ENCODE measurements at places on chromosomes 13 and 19.

GRCh38 chr13:43388282-43389034, 365.1 kb downstream of the DNAJC15 start:
- DNase-seq = peak; percentile 20

DNA sequence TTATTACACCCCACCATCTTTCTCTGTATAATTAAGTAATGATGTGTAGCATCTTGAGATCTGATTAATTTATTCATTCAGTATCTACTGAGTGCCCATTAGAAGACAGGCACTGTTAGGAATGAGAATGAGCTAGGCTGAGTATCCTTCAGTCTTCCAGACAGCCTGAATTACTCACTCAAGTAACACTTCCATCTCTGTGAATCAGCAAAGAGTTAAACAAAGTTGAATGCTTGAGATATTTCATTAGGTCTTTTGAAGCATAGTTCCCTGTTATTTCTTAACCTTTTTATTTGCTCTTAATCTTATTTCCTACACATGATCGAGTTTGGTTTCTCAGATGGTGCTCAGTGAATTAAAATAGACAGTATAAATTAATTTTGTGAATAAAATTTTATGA, 413.7 kb downstream of the DCT start:
- DNase-seq = no peak

DNA sequence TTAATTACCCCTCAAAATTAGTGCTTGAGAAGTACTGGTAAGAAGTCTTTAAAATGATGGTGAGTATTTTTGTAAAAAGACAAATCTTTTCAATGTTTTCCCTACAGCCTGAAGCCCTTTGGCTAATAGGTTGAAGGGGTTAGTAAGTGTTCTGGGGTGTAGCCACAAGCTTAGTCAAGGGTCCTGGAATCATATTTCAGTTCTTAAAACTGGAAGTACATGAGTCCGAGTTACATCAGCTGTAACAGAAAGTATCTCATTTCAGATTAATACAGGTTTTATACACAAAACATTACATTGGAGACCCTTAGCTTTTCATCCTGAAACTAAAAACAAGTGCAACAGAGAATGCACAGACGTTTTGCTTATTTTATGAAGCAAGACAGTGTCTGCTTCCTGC, 52.7 kb upstream of the TEX29 start:
- no peak for DNase-seq

DNA sequence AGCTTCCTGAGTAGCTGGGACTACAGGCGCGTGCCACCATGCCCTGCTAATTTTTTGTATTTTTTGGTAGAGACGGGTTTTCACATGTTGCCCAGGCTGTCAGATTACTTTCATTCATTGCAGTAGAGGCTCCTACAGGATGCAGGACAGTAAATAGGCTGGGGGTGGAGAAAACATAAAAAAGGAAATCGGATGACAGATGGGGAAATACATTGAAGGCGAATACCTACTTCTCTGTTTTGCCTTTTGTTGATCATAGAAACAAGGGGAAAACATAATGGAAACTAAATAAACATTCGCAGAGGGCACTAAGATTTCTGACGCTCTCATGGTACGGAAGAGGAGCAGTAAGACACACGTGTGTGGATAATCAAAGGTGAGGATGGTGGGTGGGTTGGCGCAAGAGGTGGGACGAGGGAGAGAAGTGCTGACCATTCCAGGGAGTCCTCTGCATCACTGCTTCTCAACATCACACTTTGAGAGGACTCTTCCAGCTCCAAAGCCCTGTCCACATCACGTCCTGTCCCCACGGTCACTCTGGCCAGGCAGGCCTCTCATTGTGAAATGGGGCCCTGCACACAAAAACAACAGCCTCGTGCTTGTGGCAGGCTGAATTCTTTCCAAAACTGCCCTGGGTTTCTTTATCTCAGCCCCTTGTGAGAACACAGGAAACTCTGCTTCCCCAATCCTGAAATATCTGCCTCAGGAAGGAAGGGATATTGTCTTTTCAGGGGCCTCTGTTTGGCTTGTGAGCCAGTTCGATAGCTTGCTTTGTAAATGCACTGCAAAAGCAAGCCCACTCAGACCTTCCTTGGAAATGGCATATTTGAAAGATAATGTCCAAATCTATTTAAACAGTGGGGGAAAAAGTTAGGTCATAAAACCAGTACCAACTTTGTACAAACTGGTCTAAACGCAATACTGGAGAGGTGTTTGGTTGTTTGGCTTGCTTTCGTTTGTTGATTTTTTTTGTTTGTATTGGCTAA, 188.5 kb downstream of the FOXO1 start:
- DNase-seq = no peak

- DNase-seq = no peak
These were observed 620.9 kb upstream of the KLF12 start for GRCh38 chr13:74755065-74755464.

- DNase-seq = no peak
These were observed 8.3 kb upstream of the ONECUT3 start for GRCh38 chr19:1744822-1745563.

DNA sequence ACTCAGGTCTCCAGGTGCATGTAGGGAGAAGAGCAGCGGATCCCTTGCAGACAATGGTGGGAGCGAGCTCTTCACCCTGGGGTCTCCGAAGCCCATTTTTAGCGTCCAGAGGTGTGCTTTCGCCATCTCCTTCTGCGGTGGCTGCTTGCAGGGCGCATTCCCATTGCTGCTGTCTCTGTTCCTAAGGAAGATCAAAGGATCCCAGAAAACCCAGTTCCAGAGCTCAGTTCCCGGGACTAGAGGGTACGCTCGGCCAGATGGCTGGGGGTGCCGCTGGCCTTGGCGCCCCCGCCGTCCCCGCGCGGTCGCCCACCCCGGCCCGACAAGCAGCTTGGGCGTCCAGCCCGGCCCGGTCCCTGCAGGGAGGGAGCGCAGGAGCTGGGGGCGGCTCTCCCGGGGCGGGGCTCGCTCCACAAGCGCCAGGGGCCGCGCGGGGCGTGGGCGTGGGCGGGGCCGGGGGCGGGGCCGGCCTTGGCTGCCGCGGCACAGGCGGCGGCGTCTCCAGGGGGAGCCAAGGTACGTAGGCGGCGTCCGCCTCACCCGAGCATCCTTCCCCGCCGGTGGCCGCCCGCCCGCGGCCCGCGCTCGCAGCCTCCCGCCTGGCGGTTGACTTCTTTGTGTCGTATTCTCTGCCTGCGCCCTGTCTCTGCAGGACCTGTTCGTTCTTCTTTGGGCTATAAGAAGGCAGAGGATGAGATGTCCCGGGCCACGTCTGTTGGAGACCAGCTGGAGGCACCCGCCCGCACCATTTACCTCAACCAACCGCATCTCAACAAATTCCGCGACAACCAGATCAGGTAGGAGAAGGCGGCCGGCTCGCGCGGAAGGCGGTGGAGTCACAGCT, 96.8 kb downstream of the ATP8A2 start:
- no peak for DNase-seq

DNA sequence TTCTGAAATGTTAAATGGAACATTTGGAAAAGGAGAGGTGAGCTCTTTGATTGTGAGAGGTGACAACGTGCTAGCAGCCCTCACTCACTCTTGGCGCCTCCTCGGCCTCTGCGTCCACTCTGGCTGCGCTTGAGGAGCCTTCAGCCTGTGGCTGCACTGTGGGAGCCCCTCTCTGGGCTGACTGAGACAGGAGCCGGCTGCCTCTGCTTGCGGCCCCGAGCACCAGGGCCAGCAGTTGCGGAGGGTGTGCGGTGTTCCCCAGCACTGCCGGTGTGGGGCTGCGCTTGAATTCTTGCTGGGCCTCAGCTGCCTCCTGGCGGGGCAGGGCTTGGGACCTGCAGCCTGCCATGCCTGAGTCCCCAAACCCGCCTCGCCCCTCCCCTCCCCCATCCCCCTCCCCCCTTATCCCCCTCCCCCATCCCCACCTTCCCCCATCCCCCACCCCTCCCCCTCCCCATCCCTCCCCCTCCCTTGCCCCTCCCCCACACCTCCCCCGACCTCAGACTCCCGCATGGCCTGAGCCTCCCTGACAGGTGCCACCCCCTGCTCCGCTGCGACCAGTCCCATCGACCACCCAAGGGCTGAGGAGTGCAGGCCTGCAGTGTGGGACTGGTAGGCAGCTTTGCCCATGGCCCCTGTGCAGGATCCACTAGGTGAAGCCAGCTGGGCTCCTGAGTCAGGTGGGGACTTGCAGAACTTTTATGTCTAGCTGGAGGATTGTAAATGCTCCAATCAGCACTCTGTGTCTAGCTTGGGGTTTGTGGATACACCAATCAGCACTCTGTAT, 411.0 kb downstream of the OLFM4 start:
- no peak for DNase-seq

DNA sequence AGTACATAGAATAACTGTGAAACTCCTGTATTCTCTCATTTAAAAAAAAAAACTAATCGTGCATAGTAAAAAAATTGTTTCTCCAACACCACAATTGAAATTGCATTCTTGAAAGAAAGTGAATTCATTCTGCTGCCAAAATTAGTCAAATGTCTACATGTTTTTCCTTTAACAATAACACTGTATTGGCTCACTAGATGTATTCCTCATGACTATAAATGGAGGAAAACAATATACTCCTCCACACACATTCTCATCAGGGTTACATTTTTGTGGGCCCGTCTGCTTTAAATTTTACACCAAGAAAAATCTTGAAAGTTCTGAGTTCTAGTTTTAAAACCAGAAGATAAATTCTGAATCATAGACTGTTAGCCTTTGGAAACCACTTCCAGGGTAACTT, 233.6 kb downstream of the KLF12 start:
- DNase-seq = no peak

GRCh38 chr19:32165750-32166149, 179.7 kb upstream of the ZNF507 start:
- DNase-seq = no peak

GRCh38 chr13:19888799-19889198, 25.4 kb upstream of the ZMYM5 start:
- DNase-seq = peak; percentile 30

- DNase-seq = no peak
These were observed 148.4 kb downstream of the COG6 start for GRCh38 chr13:39803851-39804250.
